ENCODE measurements at places on chromosomes 12 and 14.

GRCh38 chr14:68786491-68787091, 6.3 kb downstream of the ZFP36L1 start:
- no peak for DNase-seq

DNA sequence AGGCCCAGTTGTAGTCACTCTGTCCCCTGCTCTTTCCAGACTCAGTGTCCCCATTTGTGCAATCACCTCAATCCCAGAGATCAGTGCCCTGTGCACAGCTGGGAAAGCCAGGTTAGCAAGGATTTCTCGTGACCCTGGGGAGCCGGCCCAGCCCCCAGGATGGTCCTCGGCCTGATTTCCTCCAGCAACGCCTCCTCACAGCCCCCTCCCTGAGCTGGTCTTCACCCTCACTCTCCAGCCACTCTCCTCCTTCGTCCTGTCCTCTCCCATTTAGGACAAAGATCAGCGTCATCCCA, 194.8 kb upstream of the C14orf180 start:
- DNase-seq: no peak

GRCh38 chr12:13241833-13242488, 45.4 kb downstream of the EMP1 start:
- no peak for DNase-seq

DNA sequence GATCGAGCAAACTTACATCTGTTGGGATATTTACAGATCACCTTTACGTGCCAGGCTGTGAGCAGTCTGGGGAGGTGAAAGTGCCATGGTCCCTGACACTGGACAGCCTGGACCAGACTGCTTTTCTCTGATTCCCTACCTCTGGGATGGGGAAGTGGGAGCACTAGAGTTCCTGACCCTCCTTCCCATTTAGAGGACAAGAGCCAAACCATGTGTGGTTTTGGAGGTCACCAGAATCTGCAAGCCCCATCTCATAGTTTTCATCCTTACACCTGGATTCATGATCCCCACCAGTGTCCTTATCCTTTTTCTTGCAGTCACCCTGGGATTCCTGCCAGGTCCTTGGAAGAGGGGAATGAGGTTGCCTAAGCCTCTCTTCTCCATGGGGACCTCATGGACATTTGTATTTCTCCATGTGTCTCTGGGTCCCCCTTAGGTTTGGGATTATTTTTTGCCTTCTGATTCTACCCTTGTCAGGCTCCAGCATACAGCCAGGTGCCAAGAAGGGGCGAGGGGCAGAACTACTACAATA, 1.5 kb upstream of the WNT10B start:
- DNase-seq: no peak

DNA sequence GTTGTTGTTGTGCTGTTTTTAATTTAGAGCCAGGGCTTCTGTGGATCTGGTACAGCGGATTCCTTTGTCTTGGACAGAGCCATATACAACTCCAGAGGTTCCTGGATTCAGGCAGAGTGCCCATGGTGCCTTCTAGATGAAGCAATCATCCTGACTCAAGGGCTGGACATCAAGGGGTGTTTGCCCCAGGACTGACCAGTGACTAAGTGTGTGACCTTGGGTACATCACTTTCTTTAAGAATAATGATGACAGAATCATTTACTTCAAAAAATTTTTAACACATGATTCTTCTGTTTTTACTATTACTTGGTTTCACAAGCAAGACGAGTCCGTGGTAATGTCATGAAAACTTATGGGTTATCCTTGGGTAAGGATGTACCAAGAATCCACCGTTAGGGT, 397.3 kb downstream of the ZFP36L1 start:
- DNase-seq: no peak

All from T-helper 2 cell treated with Interferon-gamma antibody and Interleukin-4, amounts not matched to agents 5 μg/mL and 100 μg/mL, for 36 hours (primary cell).